Mucosa of descending colon (tissue), 3 donors: ENCODE measurements at places on chromosomes 3 and 15. TPM values are rescaled to one million over a fixed set of nuclear protein-coding genes. Genes with fewer than 3 reads are reported as not detected.

GRCh38 chr15:75397494-75397893 is 29.1 kb upstream of the MAN2C1 start:
- no peak for DNase-seq

The MELTF gene
- 17.3 TPM for total RNA-seq

The PAQR5 gene
- total RNA-seq = 82.6 TPM

The TEX55 gene
- not detected for total RNA-seq

- DNase-seq = no peak
Measured at GRCh38 chr3:37963016-37963415, 27.6 kb upstream of the VILL start.

DNA sequence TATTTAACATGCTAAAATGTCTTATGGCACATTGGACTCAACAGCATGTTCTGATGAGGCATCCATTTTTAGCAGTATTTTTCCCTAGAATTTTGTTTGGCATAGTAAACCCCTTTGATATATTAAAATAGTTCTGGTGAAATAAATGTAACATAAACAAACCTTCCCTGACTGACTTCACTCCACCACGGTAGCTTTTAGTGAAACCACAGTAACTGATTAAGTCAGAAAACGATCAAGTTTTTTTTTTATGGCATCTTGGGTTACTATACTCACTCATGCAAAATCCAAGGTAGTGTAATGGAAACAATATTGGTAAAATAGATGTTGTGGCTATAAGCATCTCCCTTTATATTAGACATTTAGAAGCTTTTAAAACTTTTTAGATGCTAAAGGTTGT is 2.8 kb downstream of the SERP1 start:
- no peak for DNase-seq

The C3orf52 gene
- total RNA-seq = 22.6 TPM

The SH2D7 gene
- total RNA-seq = 1.9 TPM

GRCh38 chr3:41164777-41165176 is 34.5 kb upstream of the CTNNB1 start:
- no peak for DNase-seq

DNA sequence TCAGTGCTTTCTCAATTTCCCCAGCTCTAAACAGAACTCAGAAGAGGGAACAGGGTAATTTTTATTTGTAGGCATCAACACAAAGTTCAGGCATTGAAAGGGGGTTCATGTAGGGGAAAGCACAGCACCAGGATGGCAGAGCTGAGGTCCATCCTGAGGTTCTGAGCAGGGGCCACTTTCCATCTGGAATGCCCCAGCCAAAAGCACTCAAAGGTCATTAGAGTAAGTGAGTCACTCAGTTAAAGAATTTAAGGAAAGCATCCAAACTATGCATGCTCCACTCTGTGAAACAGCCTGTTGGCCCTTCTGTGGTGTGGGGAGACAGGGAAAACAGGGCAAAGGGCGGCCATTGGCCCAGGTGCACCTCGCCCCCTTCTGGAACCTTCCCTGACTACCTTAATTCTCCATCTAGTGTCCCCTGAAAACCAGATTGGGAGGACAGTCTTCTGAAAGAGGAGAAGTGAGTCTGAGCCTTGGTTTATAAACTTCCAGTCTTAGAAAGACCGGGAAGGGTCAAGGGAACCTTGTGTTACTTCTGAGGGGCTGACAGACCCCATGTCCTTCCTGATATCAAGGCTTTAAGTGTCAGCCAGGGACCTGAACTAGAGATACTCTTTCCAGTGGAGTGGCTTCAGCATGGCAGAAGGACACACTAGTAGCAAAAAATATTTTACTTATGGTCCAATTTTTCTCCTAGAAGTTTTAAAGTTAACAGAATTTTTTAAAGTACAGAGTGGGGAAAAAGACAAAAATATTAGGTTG is 133.3 kb downstream of the MYLK start:
- no peak for DNase-seq

DNA sequence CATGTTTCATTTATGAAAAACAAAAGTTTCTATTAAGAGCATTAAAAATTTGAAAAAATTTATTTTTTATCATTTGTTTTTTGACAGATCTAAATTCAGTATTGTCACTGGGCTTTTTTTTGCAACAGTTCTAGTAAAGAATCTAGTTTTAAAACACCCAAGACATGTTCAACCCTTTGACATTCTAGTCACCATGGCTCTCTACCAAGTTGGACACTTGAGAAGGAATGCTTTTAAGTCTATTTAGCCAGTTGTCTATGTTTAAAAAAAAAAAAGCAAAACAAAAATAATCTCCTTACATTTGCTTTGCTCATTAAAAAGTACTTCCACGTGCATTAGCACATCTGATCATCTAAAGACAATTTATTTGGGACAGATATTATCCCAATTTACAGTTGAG is 417.5 kb downstream of the RSL24D1 start:
- DNase-seq = no peak

The SLC9A9 gene
- total RNA-seq = 3.2 TPM

- DNase-seq = no peak
Measured at GRCh38 chr3:71956069-71956340, 171.1 kb upstream of the PROK2 start.

DNA sequence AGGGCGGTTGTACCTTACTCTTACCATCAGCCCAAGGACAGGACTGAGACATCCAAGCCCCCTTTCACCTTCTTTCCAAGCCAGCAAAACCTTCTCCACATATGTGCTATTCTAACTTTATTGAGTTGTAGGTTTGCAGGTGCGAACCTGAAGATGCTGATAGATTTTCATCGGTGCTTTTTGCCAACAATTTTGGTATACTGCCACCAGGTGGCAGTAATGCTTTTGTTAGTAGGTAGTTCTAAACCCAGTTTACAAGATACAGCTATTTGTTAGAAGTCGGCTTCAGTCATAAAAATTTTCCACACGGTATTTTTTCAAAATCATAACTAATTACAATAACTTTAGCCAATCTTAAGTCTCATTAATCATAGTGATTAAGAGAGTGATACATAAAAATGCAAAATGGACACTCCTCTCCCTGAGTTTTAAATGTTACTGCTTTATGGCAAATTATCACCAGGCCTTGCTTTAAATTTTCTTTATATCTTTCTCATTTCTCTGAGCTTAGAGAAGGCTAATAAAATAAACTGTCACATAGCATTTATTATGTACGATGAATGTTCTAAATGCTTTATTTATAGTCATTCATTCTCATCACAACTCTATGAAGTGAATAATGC is 636 bp downstream of the TBC1D21 start:
- DNase-seq = peak; percentile 57

GRCh38 chr3:39540162-39540921 is 72.9 kb downstream of the MOBP start:
- DNase-seq = no peak
